ENCODE measurements at places on chromosomes 4 and X. TPM values are rescaled to one million over a fixed set of nuclear protein-coding genes. Genes with fewer than 3 reads are reported as not detected.

Gene ZNF518B
- total RNA-seq, result 24.5 TPM

Gene RPS6KA6
- 12.7 TPM for total RNA-seq

Gene OPRPN
- not detected for total RNA-seq

Gene TCEAL6
- total RNA-seq, result not detected

Gene KLF3
- 12.9 TPM for total RNA-seq

Gene DGKK
- not detected for total RNA-seq

Gene PCDH11X
- total RNA-seq, result not detected

Gene NDNF
- total RNA-seq, result 0.18 TPM

Gene CLIC2
- 3.9 TPM for total RNA-seq

Gene GABRA4
- total RNA-seq, result not detected

Gene GLUD2
- total RNA-seq, result 1.00 TPM

Gene ADH1B
- 81.4 TPM for total RNA-seq

Gene ZAR1
- total RNA-seq, result not detected

Gene RHOXF1
- total RNA-seq, result not detected

Gene VCX3B
- not detected for total RNA-seq

Gene OTUD5
- 28.6 TPM for total RNA-seq

Gene SUPT20HL2
- 0.14 TPM for total RNA-seq

Gene PPP2R3B
- total RNA-seq, result 10.1 TPM

Gene MAGEA8
- total RNA-seq, result not detected

Gene SLC26A1
- 0.28 TPM for total RNA-seq

Gene MAGEC2
- total RNA-seq, result 0.14 TPM

Gene SASH3
- not detected for total RNA-seq

Gene GPR119
- not detected for total RNA-seq

Gene APELA
- not detected for total RNA-seq

Gene NSG1
- total RNA-seq, result 19.9 TPM

Gene MEPE
- total RNA-seq, result not detected

Gene ESX1
- not detected for total RNA-seq

Gene BEX3
- total RNA-seq, result 462 TPM

Gene PLK4
- 1.1 TPM for total RNA-seq

Gene NLGN4X
- total RNA-seq, result 0.55 TPM

Gene MAGEC3
- not detected for total RNA-seq

Gene FAM199X
- 12.2 TPM for total RNA-seq

Gene CYTL1
- total RNA-seq, result 3.1 TPM

Gene ITM2A
- total RNA-seq, result 0.14 TPM

Gene WDR45
- total RNA-seq, result 36.3 TPM

All from smooth muscle cell of bladder (primary cell).